ENCODE measurements at places on chromosomes 1 and 21. TPM values are rescaled to one million over a fixed set of nuclear protein-coding genes. Genes with fewer than 3 reads are reported as not detected.

DNA sequence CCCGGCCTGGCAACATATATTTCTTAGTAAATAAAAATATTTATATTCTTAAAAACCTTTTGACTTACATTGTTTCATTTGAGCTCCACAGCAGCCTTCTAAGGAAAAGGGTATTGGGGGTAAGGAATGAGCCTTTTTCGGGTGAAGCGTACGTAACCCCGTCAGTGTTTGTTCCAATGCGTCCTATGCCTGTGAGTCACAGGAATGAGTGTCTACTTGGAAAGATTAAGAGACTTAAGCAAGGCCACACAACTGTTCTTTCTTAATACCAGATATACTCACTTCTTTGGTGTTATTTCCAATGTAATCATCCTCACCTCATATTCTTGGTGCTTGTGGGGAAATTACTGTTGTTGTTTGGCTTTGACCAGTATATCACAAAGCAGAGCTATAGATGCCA, 22.7 kb downstream of the WDTC1 start:
- no peak for DNase-seq

DNA sequence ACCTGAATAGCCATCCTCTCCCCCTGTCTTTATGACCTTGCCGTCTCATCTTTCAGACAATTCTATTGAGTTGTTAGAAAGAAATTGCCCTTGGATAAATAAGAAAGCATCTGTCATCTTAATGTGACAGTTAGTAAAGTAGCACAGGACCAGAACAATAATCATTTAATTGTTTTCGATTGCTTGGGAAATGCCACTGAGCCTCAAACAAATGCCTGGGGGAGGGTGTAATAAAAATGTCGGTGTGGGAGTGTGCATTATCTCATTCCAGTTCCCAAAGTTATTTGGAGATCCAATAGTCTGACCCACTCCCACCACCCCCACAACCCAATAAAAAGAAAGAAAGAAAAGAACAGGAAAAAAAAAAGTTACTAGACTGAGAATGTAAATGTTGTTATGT, 509.3 kb upstream of the LRRC7 start:
- DNase-seq = no peak

GRCh38 chr1:205936311-205936710, 6.9 kb downstream of the SLC26A9 start:
- no peak for DNase-seq

UMODL1 gene
- 0.22 TPM for polyA plus RNA-seq

ARHGEF19 gene
- 21.1 TPM for polyA plus RNA-seq

DNA sequence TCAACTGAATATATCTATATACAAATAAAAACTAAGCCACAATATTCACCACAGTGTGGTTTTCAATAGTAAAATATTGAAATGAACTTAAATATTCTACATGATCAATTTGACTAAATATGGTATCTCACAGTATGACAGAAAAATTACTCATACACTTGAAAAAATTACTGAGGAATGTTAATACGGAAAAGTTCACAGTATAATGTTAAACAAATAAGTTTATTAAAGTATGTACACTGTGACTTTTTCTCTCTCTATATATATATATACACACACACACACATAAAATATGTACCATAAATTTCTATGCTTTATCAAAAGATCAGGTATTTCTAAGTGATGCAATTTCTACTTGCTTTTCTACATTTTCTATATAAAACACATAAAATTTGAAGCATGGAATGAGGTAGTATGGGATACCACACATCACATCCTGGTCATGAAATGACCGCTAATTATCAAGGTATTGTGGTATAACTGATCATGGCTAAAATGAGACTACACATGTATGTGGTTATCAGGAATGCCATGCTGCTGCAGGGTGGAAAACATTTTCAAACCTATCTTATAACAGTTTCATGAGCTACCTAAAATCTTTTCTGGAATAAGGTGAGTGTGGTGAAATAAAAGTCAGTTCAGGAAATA, 102.3 kb downstream of the CDC42BPA start:
- no peak for DNase-seq

ETV3L gene
- not detected for polyA plus RNA-seq

MATN1 gene
- 0.23 TPM for polyA plus RNA-seq

DNA sequence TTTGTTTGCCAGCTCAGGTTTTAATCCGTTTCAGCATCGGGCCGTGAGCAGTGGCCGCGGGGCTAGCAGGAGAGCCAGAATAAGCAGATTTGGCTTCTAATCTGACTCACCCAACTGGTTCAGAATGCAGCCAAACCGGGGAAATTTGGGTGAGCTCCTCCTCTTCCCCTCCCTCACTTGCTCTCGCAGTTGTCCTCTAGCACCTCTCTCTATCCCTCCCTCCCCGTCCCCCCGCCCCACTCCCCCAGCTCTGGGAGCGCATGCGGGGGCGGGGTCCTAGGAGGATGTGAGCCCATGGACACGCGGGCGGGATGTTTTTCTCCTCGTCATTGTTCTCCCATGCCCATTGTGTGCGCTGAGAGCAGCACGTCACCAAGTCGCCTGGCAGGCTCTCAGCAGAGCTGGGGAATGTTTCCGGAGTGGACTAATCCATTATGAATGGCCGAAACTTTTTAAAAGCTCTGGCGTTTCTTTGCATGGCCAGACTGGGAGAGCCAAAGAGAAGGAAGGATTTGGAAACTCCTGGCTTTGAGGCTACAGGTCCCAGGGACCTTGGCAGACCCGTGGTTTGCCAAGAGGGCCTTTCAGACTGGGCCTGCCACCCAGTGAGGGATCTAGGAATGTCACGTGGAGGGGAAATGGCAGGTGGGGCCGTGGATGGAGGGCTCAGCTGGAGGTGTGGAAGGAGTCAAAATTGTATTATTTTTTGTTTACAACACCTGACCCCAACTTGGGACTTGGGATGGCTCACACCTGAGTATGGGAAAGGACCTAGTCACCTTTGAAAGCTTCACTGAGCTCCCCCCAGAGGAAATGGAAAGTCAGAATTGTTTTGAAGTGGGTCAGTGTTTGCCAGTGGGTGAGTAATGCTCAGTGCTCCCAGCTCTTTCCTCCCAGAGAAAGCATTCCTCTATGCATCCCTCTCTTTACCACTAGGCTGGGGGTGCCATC, 39.2 kb downstream of the CDK18 start:
- DNase-seq = peak; percentile 79

GRCh38 chr1:213604477-213604876, 383.3 kb upstream of the PROX1 start:
- DNase-seq = no peak

GRCh38 chr1:181140891-181141290, 52.4 kb downstream of the IER5 start:
- DNase-seq = no peak

RIPPLY3 gene
- 3.1 TPM for polyA plus RNA-seq
